ENCODE measurements at places on chromosomes 4 and X. TPM values are rescaled to one million over a fixed set of nuclear protein-coding genes. Genes with fewer than 3 reads are reported as not detected.

The INPP4B gene
- total RNA-seq = 39.8 TPM

The PRAF2 gene
- total RNA-seq = 15.9 TPM

DNA sequence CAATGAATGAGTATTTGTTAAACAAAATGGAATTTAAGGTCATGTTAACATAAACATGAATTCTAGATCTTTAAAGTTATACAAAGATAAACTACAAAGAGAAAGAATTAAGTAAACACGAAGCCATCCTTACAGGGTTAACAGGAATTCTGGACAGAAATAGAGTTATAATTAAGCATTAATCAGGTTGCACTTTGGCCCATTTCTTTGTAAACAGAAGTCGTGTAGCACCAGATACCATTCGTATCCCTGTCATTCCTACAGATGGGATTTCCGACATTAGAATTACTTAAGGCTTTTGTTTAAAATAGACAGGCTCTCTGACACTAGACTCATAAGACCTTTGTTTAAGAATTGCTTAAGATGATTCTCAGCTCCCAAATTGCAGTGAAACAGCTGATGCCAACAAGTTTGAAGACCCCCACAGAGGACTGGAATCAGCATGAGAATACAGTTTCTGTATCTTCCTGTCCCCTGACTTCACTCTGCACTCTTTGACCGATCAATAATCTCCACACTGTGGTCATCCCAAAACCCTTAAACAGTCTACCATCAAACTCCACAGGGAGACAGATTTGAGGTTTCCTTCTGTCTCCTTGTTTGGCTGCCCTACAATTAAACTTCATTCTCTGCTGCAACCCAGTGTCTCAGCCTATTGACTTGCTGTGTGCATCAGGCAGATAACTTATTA lies 22.3 kb upstream of the TMEM150C start:
- no peak for DNase-seq

DNA sequence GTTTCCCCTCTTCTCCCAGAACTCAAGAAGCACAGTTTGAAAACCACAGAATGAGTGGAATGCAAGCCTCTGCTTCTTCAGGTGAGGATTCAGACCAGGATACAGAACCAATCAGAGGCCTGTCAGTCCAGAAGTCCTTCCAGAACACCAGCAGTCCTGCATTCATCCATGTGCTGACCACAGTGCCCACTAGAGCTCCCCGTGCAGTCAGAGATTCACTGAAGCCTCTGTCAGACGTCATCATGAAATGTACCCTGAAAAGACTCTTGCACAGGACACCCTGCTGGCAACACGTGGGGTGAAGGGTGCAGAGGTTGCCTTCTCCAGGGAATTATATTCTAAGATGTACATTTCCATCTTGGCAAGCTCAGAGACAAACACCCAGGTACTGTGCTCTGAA lies 75.9 kb upstream of the LSM6 start:
- DNase-seq = no peak
